ENCODE measurements at places on chromosomes 7 and 10.
A peak's percentile ranks its signal among the peaks of the same experiment; 100 is the strongest.

- no peak for DNase-seq
These were observed 111.4 kb upstream of the ZEB1 start for GRCh38 chr10:31207636-31208035.

GRCh38 chr10:110399965-110400933 is 95.5 kb upstream of the SMNDC1 start:
- no peak for DNase-seq

- no peak for DNase-seq
These were observed 336.5 kb upstream of the PRKCQ start for GRCh38 chr10:6916601-6917000.

DNA sequence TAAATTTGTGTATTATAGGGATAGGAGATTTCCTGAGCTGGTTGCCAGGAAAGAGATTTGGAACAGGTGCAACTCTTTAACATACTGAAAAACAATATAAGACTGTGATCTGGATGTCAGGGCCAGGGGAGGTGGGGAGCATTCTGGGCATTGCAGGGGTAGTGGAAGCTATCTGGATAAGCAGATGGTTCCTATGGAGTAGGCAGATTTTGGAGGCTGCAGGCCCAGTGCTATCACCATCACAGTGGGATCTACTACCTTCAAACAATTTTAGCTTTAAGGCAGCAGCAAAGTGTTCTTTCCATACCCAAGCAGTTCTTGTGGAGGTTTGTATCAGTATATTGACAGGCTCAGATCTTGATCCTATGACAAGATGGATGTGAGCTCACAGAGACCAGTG is 71.1 kb downstream of the ADAM22 start:
- DNase-seq: no peak

GRCh38 chr7:28136420-28136819 is 44.2 kb downstream of the JAZF1 start:
- no peak for DNase-seq

DNA sequence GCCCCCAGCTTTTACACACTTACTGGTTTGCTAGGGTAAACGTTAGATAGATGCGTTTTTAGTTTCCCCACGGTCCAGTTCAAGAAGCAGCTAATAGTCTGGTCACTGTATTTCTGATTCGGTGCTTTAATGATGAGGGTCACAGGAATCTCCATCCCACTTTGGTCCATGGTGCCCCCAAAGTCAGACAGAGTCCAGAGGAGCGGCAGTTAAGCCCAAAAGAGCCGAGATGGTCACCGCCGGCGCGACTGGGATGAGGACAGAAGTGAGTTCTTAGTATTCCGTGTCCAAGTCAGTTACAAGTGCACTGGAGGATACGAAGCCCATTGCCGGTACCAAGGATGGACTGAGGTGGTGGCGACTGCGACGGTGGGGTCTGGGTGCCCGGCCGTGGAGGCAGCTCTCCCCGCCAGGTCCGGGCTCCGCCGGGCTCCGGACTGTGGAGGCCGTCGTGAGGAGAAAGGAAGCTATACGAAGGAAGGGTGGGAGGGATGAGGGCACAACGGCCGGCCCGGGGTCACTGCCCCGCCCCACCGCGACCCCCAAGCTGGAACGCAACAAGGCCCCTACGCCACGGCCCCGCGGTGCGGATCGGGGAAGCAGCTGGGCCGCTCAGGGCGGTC is 663 bp downstream of the HERPUD2 start:
- DNase-seq: peak; percentile 39

DNA sequence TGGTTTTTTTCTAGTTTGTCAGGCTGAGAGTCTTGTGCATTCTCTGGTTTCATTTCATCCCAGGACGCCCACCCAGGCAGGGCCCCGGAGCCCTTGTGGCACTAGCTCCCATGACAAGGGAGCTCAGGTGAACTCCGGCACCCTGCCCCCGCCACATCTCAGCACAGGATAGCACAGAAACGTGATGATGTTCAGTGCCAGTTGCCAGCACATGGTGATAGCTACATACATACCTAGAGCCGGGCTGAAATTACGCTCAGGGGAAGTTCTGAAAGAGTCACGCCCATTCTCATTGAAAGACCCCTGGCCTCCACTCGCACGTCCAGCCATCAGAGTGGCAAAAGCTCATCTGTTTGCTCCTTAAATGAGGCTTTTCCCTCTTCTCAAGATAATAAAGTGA is 273.7 kb downstream of the PTPRN2 start:
- no peak for DNase-seq

DNA sequence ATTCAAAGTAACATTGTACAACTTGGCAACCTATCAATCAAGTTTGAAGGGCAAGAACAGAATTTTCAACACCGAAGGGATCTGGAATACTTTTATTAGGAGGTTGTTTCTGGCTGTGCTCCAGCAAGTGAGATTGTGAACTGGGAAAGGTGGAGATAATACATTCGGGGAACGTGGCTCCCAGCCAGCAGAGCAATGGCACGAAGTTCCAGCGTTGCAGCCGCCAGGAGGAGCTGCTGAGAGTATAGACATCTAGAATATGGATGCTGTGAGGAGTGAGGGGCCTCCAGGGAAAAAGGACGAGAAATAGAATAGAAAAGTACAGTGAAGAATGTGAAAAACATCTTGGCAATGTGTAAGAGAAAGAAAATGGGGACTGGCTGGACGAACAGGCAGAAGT is 69.5 kb downstream of the TCERG1L start:
- peak; percentile 20 for DNase-seq

- DNase-seq: peak; percentile 100
These were observed 11.7 kb upstream of the VIM start for GRCh38 chr10:17216217-17216900.

DNA sequence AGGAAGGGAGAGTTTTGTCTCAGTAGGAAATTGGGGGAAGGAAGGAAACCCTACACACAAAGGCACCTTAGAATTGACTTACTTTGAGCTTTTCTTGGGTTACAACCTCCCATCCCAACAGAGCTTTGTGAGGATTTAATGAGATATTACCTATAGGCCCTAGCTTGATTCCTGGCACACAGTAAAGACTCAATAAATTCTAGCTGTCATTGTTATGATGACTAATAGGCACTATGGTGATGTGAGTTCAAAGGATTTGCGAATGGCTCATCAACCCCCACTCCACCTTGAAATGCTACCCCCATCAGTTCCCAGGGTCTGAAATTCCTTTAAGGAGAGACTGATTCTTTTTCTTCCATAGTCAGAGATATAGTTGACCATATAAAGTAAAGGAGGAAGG is 67.9 kb upstream of the SMNDC1 start:
- DNase-seq: peak; percentile 80

DNA sequence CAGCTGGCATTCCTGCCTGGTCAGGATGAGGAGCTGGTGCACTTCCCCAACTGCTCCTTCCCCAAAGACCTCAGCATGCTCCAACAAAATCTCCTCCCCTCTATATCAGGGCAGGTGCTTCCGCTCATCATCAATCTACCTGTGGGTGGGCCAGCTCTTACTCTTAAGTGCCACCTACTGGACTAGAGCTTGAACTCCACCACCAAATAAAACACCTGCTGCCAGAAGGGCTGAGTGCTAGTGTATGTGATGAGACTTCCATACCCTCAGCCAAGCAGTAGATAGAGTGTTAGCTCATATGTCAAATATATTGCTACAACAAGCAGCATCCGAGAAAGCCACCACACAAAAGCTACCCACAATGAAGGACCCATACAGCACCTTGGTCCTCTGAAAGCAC is 264.3 kb downstream of the RNLS start:
- DNase-seq: peak; percentile 14

GRCh38 chr7:81676813-81677212 is 93.0 kb downstream of the HGF start:
- peak; percentile 3 for DNase-seq

GRCh38 chr10:75910032-75910431 is 478.6 kb downstream of the LRMDA start:
- DNase-seq: peak; percentile 33

GRCh38 chr7:158856883-158857668 is 718 bp downstream of the DYNC2I1 start:
- DNase-seq: no peak

DNA sequence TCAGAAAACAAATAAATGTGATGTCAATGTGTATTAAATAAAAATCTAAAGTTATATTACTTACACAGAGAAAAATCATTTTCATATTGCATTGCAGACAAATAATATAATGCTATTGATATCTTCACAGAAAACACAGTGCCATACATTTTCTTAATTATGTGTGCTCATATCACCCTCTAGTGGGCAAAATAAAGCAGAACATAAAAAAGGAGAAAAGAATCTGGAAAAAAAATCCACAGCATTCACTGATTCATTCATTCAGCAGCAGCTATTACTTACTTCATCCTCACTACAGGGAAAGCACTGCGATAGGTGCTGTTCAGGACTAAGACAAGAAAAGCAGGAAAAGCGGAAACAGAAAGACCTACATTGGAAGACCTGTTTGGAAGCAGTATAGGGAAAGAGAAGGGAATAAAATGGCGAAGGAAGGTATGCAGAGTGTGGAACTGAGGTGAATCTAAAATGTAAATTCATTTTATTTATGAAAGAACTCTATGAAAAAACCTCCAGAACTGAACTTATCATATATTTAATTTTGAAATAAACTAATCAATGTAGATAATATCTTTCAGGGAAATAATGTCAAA is 73.2 kb downstream of the POT1 start:
- peak; percentile 55 for DNase-seq

- DNase-seq: peak; percentile 42
These were observed 141.9 kb upstream of the MKI67 start for GRCh38 chr10:128268015-128268722.

- DNase-seq: no peak
These were observed 106.9 kb downstream of the ZPBP start for GRCh38 chr7:49986191-49986590.

- no peak for DNase-seq
These were observed 22.4 kb upstream of the DMTF1 start for GRCh38 chr7:87129848-87130247.

DNA sequence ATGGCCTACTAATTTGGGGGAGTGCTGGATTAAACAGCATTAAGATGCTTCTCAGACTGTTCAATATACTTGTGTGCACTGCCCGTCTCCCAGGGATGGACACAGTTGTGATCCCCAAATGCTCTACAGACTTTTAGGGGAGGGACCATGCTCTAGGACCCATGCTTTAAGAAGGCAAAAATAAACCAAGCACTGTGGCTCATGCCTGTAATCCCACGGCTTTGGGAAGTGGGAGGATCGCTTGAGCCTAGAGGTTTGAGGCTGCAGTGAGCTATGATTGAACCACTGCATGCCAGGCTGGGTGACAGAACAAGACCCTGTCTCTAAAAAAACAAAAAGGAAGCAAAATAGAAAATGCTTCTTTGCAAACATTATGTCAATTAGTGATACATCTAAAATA is 102.6 kb downstream of the VOPP1 start:
- DNase-seq: no peak

GRCh38 chr7:134892963-134893362 is 93.3 kb upstream of the AGBL3 start:
- DNase-seq: no peak

Measured in kidney tubule cell (primary cell).